ENCODE measurements at places on chromosomes 11 and 22.

GRCh38 chr11:116164843-116165242, 607.9 kb downstream of the BUD13 start:
- no peak for DNase-seq

DNA sequence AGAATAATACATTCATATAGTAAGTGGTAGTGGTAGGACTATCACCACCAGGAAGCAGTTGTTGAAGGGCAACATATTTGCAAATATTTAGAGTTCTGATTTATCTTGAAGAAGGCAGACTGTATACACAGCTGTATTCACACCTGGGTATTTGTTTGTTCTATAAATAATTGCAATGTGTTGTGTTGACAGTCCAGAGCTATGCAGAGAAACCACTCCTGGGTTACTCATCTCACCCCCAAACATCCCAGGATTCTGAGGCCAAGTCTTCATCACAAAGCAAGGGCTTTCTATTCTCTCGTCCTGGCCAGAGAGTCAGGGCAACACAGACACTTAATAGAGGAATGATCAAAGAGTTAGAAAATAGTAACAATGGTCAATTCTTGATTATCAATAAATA, 102.1 kb upstream of the FAT3 start:
- DNase-seq, result no peak

- DNase-seq, result no peak
Measured at GRCh38 chr11:934527-934926, 8.9 kb downstream of the AP2A2 start.

GRCh38 chr11:35261197-35261596, 122.2 kb downstream of the CD44 start:
- DNase-seq, result no peak

DNA sequence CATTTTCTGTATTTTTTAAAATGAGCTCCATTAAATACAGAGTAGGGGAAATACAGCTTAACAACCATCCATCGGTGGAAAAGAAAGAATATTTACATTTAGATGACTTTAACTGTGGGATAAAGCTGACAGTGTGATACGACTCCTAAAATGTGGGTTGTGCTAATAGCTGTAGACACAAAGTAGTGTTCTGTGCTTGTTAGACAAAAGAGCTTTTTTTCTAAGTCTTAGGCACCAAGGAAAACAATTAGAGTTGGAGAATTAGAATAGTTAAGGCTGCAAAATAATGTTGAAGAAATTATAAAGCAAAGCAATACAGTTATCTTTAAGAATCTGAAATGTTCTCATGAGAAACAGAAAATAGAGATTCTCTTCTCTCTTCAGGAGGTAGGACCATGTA, 307.7 kb upstream of the KIRREL3 start:
- no peak for DNase-seq

GRCh38 chr11:75910426-75911145, 95.6 kb downstream of the UVRAG start:
- no peak for DNase-seq

- DNase-seq, result no peak
Measured at GRCh38 chr11:15602785-15603567, 488.3 kb downstream of the INSC start.

DNA sequence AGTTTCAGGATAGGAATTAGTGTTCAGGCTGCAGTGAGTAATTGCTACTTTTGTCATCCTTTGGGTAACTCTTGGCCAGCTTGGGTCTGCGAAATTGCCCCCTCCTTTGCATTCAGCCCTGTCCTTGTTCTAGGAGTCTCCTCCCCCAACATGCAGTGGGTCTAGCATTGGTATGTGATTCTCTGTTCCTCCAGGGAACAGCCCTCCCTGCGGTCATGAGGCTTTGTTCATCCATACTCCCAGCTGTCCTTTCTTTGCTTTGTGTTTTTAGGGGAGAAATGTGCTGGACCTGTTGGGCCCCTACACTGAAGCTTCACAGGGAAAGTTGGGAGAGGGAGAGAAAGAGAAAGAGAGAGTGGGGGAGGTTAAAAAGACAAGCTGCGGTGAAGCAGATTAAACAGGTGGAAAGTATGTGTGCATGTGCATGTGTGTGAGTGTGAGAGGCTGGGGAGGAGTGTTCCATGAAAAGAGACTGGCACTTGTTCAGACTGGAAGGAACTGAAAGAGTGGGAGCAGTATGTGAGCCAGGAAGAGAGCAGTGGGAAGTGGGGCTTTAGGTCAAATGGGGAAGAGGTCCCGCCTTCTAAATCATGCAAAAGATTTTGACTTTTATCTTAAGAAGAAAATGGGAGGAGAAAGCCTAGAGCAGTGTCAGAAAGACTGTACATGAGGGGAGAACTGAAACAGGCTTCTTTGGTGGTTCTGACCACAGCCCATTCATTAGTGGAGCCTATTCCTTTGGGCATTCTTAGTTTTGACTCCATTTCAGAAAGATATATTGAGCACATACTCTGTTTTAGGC, 17.9 kb upstream of the SESN3 start:
- no peak for DNase-seq

DNA sequence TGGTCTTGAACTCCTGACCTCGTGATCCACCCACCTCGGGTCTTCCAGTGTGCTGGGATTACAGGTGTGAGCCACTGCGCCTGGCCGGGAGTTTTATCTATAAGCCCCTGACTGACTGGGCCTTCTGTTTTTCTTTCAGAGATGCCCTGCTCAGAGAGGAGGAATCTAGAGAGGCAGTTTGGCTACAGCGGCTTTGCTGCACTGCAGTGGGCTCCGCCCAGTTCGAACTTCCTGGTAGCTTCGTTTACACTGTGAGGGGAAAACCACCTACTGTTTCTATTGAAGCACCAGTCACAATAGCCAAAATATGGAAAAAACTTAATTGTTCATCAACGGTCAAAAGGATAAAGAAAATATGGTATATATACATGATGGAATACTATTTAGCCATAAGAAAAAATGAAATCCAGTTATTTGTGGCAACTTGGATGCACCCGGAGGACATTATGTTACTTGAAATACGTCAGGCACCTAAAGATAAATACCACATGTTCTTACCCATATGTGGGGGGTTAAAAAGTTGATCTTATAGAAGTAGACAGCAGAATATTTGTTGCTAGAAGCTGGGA, 31.9 kb upstream of the FAM181B start:
- no peak for DNase-seq

DNA sequence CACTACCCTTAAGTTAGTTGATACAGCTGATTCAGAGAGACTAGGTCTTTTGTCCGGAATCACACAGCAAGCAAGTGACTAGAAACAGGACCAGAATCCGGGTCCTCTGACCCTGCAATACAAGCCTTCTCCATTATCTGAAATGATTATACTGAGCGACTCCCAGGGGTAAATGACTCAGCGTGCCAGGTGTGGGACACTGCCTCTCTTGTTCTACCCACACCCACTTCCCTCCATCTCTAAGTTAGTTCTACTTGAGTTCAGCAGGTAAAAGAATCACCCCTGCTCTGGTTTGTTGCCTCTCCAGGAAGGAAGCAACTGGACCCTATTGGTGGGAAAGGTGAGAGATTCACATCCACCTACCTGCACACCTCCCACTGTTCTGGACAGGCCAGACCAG, 156.9 kb downstream of the DBX1 start:
- DNase-seq, result no peak

- DNase-seq, result no peak
Measured at GRCh38 chr11:2550606-2550970, 105.8 kb downstream of the KCNQ1 start.

GRCh38 chr22:20312396-20313191, 7.3 kb downstream of the DGCR6L start:
- DNase-seq, result no peak

GRCh38 chr11:115251126-115251525, 253.1 kb downstream of the CADM1 start:
- DNase-seq, result no peak

DNA sequence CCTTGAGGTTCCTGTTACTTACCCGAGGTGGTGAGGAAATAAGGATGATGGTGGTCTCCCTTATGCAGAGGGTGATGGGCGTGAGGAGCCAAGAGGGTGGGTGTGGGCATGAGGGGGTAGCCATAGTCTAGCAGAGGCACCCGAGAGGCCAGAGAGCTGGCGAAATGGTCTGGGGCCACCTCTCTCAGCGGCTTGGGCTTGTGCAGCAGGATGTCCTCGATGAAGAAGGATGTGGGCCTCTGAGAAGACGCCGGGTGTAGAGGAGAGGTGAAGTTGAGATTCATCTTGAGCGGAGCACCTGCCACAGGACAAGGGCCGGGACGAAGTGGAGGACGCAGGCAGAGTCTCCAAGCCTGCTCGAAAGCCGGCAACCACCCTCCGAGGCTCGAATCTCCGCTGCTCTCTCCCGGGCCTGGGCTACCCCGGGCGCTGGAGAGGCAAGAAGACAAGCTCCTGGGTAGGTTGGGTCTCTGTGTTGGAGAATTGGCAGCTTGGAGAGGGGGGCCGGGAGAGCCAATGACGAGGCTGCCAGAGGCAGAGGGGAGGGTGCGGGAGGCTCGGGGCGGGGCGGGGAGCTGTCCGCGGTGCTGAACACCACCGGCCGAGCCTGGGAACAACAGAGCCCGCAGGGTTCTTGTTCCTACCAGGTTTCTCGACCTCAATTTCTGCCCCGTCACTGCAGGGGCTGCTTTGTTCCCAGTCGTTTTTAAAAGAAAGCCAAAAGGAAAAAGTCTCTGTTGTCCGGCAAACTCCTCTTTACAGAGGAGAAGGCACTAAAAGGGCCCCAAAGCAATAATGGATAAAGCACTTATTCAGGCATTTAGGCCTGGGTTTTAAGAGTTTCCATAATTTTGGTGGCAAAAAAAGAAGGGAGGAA, at the start of gene BSX:
Gene BSX, minus strand, starts transcription at position 447 of the 877 bp plus-strand sequence. Its CDS starts 163 bp downstream, at position 284.
- peak; percentile 62 for DNase-seq

DNA sequence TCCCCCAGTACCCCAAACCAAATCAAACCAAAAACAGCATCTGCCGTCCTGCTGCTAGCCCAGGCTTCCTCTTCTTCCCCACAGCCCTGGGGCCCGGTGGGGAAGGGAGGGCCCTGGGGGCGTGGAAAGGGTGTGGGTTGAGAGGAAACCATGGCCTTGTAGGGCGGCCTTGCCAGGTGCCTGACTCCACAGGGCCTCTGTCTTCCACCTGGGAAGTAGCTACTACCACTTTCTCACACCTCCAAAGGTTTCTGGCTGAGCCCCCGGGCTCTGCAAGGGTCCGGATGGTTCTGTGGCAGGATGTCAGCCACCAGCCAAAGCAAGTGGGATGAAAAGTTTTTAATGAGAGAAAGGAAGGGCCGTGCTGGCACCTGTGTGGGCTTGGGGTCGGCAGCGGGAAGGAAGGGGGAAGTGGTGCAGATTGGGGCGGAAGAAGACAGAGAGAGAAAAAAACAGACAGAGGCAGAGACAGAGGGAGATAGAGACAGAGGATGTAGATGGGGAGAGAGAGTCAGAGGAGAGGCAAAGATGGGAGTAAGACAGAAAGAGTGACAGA, 10.5 kb downstream of the TPST2 start:
- no peak for DNase-seq

DNA sequence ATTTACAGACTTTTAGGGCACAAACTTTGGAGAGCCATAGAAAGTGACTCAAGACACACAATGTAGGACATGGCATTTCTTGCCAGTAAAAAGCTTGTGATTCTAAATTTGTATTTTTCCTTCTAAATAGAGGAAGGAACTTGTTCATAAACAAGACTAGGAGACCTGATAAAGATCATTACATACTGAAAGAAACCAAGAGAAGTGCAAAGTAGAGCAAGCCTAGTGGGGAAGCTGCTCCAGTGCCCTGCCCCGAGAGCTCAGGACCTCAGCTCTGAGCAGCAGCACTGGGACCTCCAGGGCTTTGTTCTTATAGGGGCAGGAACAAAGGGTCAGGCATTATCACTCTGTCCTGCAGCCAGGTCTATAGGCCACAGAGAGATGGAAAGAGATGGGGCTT, 7.2 kb downstream of the IRAG1 start:
- DNase-seq, result no peak

DNA sequence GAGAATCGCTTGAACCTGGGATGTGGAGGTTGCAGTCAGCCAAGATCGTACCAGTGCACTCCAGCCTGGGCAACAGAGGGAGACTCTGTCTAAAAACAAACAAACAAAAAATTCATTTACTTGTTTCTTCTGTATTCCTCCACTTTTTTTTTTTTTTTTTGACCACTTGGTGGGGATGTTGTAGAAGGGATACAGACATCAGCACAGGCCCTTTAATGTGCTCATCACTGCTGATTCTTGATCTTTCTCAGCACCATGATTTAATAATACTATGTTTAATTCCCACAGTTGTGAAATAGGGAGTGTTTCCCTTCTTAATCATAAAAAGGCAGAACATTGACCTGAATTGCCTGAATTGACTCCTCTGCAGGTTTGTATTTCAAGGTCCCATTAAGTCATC, 4.5 kb downstream of the TTC9C start:
- peak; percentile 57 for DNase-seq

DNA sequence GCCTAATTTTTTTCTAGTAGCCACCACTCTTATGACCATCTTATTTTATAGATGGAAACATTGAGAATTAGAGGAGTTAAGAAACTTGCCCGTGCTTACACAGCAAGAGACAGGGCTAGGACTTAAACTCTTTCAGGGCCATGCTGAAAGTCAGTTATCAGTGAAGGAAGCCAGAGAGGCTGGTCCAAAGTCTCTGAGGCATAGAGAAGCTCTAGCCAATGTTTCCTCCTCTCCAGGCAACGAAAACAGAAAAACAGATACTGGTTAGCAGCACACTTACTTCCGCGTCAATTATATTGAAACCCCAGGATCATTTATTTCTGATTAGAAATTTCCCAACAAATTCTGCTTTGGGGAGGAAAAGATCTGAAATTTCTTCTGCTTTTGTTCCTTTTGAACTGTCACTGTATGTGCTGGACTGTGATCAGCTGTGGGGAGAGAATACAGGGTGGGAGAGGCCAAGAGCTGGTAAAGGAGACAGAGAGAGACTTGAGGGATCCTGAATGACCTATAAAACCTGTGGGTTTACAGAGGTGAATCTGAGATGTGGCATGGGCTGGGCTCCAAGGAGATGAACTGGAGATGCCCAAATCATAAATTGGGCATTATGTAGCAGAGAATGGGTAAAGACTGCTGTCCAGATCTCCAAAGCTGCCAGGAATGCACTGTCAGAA, 37.5 kb upstream of the CAPRIN1 start:
- no peak for DNase-seq

- DNase-seq, result no peak
Measured at GRCh38 chr11:64451856-64452255, 92.9 kb downstream of the RPS6KA4 start.

DNA sequence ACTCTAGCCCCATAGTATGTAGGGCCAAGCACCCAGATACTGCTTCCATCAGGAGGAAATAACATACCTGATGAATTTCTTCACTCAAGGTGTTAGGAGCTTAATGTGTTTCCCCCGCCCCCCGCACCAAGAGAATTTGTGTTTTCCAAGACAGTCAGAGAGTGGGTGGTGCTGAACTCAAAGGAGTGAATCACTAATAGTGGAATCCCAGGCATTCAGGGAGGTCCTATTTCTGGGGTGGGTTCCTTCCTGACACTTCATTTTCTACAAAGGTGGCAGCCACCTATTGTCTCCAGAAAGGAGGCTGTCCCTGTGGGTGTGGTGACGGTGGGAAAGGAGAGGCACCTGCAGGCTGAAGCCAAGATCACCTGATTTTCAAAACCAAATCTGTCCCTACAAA, 50.8 kb upstream of the ELF5 start:
- peak; percentile 41 for DNase-seq

GRCh38 chr11:4493480-4493818, 11.0 kb downstream of the OR52K1 start:
- no peak for DNase-seq

Data from MCF 10A (cell line).